Ecto neural progenitor cell (in vitro differentiated cells): ENCODE measurements at places on chromosomes 6 and 20.

- no peak for DNase-seq
These were observed 43.1 kb upstream of the NAA20 start for GRCh38 chr20:19973961-19974629.

DNA sequence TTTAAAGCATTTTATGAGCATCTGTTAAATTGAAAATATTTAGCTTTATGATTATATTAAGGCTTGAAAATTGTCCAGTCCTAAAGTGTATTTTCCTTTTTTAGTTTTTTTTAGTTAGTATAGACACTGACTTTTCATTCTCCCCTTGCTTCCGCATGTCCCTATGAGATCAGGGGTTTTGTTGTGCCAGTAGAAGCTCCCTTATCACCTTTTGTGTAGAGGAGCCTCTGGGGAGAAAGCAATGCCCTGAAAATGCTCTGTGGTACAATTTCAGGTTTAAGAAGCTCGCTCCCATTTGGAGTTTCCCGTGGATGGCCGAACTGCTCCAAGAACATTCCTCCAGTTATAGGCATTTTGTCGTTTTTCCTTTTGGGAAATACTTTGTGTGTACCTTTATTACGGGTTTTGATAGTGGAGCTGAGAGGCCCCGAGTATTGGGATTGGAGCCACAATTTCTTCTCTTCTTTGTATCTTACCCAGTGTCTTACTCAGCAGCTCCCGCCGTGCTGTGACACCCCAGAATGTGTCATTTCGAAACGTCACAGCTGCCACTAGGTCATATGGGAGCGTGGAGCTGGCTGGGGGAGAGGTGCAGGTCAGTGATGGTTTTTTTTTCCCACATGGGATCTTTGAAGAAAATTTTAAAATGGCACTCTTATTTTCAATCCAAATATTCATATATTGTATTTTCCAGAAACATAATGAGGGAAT, 49.9 kb downstream of the RPRD1B start:
- no peak for DNase-seq

DNA sequence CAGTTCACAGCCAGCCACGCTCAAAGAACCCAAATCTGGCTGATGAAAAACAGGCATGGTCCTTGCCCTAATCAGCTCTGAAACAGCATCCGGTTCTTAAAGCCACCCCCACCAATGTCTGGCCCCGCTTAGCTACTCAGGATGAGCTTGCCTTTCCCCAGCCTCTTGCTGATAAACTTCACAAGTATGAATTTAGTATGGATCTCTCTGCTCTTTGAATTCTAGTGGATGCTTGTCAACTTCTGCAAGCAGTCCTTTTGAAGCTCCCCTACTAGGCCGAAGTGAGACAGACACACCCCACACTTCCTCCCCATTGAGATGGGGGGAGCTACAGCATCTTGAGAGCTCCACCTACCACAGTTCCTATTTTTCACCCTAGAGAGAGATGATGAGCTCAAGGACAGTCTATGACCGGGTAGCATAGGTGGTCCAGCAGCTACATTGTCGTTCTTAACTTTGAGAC, 36.7 kb downstream of the EBF4 start:
- peak; percentile 15 for DNase-seq

DNA sequence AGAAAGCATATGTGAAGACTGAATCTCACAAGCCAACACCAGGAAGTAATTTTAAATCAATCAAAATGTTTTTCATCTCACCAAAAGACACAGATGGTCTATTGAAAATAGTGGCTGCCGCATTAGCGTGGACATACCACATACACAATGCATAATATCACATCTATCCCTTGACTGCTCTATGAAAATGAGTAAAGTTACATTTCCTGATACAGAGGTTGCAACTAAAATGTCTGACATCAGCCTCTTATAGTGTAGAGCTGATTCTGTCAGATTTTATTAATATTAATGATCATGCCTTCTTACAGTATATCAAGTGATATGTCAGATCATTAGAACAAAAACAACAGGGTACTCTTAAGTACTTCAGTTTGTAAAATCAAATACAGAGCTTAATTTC, 339.8 kb upstream of the EPHA7 start:
- no peak for DNase-seq

GRCh38 chr6:41162687-41163418, at the start of gene TREM2:
TREM2 (minus strand) TSS chr6:41163116; CDS start chr6:41163082, 34 bp downstream.
- DNase-seq: peak; percentile 52

GRCh38 chr6:110214338-110214737, 34.1 kb downstream of the CDC40 start:
- DNase-seq: no peak

DNA sequence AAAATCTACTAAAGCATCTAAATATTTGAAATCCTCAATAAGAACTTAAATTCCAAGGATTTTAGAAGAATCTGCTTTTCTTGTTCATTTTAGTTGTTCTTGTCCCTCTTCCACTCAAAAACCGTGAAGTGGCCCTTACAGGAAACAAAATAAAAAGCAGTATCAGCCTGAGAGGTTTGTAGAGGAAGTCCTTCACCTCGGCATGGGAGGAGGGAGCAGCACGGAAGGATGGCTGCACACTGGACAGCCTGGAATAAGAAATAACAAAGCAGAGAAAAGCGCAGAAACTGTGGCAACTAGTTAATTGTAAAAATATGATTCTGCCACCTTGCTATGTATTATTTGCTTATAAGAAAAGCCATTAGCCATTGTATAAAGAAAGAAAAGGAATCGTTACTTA, 46.1 kb downstream of the RALGAPA2 start:
- DNase-seq: no peak

- DNase-seq: no peak
These were observed 4.6 kb upstream of the LSM14B start for GRCh38 chr20:62117658-62118057.

GRCh38 chr20:61571916-61572711, 320.1 kb downstream of the CDH4 start:
- no peak for DNase-seq

- DNase-seq: no peak
These were observed 35.2 kb upstream of the EPHA7 start for GRCh38 chr6:93454533-93454932.

- DNase-seq: no peak
These were observed 23.0 kb upstream of the EXOC2 start for GRCh38 chr6:715709-716491.

GRCh38 chr6:126812651-126813050, 305.8 kb upstream of the RSPO3 start:
- DNase-seq: no peak

- DNase-seq: peak; percentile 81
These were observed 192.0 kb downstream of the PREX1 start for GRCh38 chr20:48635791-48636267.

DNA sequence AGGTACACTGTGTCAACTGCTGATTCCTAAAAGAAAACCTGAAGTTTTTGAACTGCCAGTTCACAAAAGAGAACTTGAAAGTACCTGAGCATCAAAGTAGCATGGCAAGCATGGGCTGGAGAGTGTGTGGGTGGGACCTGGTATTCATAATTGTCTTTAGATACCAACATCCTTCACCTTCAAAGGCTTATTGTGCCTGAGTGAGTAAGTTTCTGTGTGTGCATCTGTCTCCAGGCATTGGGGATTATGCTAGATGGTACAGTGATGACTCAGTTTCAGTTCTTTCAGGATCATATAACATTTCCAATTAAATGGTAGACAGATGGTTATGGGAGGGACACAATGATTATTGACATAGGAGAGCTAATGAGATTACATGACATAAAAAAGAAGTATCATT, 238.5 kb downstream of the ZFAND3 start:
- DNase-seq: no peak

- no peak for DNase-seq
These were observed 11.6 kb downstream of the PLN start for GRCh38 chr6:118559659-118560058.

GRCh38 chr20:32965115-32965514, 39.1 kb downstream of the SUN5 start:
- no peak for DNase-seq

DNA sequence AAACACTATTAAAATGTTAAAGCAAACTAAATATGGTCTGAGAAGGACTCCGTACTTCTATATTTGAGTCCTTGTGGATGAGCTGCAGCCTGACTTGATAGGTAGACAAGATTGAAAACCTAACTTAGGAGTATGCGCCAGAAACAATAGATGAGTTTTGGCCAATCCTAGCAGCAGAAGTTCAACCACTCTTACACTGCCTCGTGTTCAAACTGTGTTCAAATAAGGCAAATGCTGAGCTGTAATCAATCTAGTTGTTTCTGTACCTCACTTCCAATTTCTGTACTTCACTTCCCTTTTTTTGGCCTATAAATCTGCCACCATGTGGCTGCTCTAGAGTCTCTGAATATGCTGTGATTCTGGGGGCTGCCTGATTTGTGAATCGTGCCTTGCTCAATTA, 13.2 kb upstream of the SERINC1 start:
- no peak for DNase-seq

- DNase-seq: peak; percentile 87
These were observed 3.7 kb downstream of the OGFR start for GRCh38 chr20:62808211-62808865.

DNA sequence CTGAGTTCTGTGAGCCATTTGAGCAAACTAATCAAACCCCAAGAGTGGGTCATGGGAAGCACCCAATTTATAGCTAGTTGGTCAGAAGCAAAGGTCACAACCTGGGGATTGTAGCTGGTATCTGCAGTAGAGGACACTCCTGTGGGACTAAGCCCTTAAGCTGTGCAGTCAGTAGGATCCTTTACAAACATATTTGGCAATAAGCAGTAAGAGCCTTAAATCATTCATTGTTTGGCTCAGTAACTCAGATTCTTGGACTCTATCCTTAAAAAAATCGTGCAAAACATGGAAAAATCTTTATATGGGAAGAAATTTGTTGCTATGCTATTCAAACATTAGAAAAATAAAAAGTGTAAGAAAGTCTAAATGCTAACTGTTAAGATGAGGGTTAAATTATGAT, 29.9 kb downstream of the FRK start:
- no peak for DNase-seq

DNA sequence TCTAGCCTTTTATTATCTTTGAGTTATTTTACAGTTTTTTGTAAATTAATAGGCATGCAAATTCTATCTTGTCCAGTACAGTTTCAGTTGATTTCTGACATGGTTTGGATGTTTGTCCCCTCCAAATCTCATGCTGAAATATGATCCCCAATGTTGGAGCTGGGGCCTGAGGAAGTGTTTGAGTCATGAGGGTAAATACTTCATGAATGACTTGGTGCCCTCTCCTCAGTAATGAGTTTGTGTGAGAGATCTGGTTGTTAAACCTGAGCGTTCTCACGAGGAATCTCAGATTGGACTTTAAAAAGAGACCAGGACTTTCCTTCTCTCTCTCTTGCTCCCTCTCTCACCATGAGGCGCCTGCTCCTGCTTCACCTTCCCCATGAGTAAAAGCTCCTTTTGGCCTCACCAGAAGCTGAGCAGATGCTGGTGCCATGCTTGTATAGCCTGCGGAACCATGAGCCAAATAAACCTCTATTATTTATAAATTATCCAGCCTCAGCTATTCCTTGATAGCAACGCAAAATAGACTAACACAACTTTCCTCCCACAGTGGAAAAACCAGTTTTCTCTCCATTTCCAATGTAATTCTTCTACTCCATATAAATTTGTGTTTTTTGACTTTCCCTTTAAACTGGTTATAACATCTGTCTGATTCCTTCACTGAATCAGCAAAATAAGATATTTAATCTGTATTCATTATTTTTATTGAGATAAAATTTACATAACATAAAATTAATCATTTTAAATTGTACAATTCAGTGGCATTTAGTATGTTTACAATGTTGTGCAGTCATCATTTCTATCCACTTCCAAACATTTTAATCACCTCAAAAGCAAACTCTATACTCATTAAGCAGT, 78.7 kb upstream of the PRSS16 start:
- no peak for DNase-seq

GRCh38 chr6:51571168-51571567, 516.2 kb downstream of the PKHD1 start:
- DNase-seq: no peak

- no peak for DNase-seq
These were observed 32.8 kb upstream of the TASP1 start for GRCh38 chr20:13671512-13671911.

DNA sequence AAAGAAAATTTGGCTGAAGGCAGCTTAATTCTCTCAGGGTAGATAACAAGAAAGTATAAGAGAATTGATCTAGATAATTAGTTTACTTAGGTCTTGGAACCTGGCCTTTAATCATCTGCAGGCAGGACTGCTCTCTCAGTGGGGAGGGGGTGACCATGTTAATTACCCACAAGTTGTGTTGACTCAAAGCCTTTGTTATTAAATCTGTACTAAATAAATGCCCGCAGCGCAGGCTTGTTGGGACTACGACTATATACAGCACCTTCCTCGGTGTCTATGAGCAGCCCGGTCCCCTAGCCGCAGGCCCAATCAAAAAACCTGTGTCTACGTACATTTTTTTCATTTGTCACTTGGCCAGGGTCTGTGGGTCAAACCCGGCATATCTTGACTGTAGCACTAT, 15.6 kb upstream of the ZNF451 start:
- no peak for DNase-seq

- no peak for DNase-seq
These were observed 40.9 kb downstream of the QRSL1 start for GRCh38 chr6:106670236-106670635.

- no peak for DNase-seq
These were observed 7.5 kb downstream of the SNX5 start for GRCh38 chr20:17960927-17961586.

- DNase-seq: peak; percentile 59
These were observed 164.9 kb upstream of the SASH1 start for GRCh38 chr6:148177589-148178233.
